ENCODE measurements at places on chromosomes 5 and 9. TPM values are rescaled to one million over a fixed set of nuclear protein-coding genes. Genes with fewer than 3 reads are reported as not detected.

DNA sequence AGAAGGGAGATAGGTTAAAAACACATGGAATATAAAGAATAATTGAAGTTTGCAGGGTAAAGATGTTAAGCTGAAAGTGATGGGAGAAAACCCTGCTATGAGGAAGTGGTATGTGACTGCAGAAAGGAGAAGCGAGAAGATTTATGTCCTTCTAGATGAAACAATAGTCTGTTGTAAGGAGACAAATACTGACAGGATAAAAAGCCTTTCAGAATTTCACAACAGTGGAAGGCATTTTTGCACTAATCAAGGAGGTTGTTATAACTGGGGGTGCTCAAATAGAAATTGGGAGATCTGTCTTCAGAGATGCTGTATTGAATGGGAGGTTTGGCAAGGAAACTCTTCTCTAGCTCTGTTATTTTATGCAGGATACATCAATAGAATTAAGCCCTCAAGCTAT lies 69.6 kb downstream of the NMUR2 start:
- DNase-seq, result no peak

DNA sequence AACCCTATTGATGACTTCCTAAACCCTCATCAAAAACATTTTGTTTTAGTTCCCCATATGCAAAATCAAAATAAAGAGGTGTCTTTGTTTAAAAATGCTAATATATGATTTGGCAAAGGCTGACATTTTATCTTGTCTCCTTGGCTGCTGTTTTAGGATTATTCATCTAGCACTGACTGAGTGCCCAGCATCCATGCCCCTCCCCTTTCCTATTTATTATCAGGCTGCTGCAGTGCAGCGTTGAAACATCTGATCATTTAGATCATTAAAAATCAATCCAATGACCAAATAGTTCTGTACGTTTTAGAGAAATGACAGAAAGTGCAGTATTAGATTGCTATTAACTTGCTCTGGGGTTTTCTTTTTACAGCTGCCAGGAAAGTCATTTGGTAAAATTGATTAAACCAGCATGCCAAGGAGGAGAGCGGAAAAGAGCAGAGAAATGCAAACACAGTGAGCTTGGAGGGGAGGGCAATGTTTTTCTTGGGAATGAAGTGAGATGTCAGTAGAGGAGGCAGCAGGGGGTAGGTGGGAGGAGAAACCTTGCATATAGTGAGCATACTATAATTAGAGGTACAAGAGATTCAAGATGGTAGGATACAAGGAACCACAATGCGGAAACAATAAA lies 286.3 kb downstream of the PDE4D start:
- no peak for DNase-seq

GRCh38 chr9:28925157-28925556 lies 1351.9 kb upstream of the C9orf72 start:
- DNase-seq, result peak; percentile 65

- DNase-seq, result no peak
Observed at GRCh38 chr9:125421166-125421565, 159.5 kb downstream of the GAPVD1 start.

- peak; percentile 22 for DNase-seq
Observed at GRCh38 chr5:110727025-110727314, 499 bp upstream of the TMEM232 start.

- peak; percentile 87 for DNase-seq
Observed at GRCh38 chr9:20835377-20836286, 151.6 kb downstream of the FOCAD start.

GRCh38 chr5:139644001-139644456 lies 4.1 kb upstream of the CXXC5 start:
- no peak for DNase-seq

GRCh38 chr9:20620650-20621470 lies 1.4 kb downstream of the MLLT3 start:
- DNase-seq, result peak; percentile 44

DNA sequence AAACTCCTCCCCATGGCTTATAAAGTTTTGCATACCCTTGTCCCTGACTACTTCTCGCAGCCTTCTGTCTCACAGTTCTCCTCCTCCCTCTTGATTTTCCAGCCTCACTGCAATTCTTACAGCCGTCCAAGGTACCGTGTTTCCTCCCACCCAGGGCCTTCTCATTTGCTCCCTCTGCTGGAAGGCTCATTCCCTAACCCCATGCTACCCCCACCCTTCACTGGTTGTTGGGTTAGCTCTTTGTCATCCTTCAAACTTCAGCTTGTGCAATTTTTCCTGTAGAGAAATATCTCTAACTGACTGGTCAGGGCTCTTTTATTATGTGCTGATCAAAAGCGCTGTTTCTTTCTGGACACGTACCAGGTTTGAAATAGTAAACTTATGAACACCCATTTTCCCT lies 329.2 kb downstream of the EBF1 start:
- peak; percentile 12 for DNase-seq

GRCh38 chr9:132914924-132915323 lies 29.5 kb downstream of the TSC1 start:
- DNase-seq, result no peak

The NUTM2F gene
- not detected for total RNA-seq

The PCA3 gene
- not detected for total RNA-seq

The PCDHGB3 gene
- total RNA-seq, result 0.54 TPM

The TMEM250 gene
- 23.5 TPM for total RNA-seq

The SGCD gene
- total RNA-seq, result 1.7 TPM

The CWC27 gene
- total RNA-seq, result 10.6 TPM

The CCNO gene
- 5.5 TPM for total RNA-seq

The PLEKHG4B gene
- 9.9 TPM for total RNA-seq

The SPINK4 gene
- not detected for total RNA-seq

The TRIO gene
- 55.8 TPM for total RNA-seq

All from M059J (cell line).